ENCODE measurements at places on chromosomes 5 and 9. TPM values are rescaled to one million over a fixed set of nuclear protein-coding genes. Genes with fewer than 3 reads are reported as not detected.

- no peak overlapping the region for H3K4me3 ChIP-seq
- H3K27ac ChIP-seq, result no peak overlapping the region
- no peaks in the 10 kb centered on the region for H3K36me3 ChIP-seq
- H3K27me3 ChIP-seq, result no peaks in the 10 kb centered on the region
- DNase-seq, result no peak
- H3K4me1 ChIP-seq, result peaks cover 15% of the 10 kb centered on the region
Measured at GRCh38 chr5:74384851-74385250, 255.7 kb downstream of the ENC1 start.

- H3K4me1 ChIP-seq, result no peaks in the 10 kb centered on the region
- H3K36me3 ChIP-seq, result no peaks in the 10 kb centered on the region
- DNase-seq, result no peak
- H3K4me3 ChIP-seq, result no peak overlapping the region
Measured at GRCh38 chr9:112326194-112326593, 7.2 kb downstream of the PTBP3 start.

GRCh38 chr9:95766906-95767305, 108.6 kb upstream of the ERCC6L2 start:
- no peaks in the 10 kb centered on the region for H3K27me3 ChIP-seq
- peaks cover 4% of the 10 kb centered on the region for H3K4me1 ChIP-seq
- H3K27ac ChIP-seq, result no peak overlapping the region
- no peaks in the 10 kb centered on the region for H3K36me3 ChIP-seq

- no peak for DNase-seq
- no peaks in the 10 kb centered on the region for H3K36me3 ChIP-seq
- no peaks in the 10 kb centered on the region for H3K4me1 ChIP-seq
Measured at GRCh38 chr9:127458921-127459320, 7.6 kb downstream of the LRSAM1 start.

- no peak overlapping the region for H3K4me3 ChIP-seq
- DNase-seq, result peak; percentile 21
- H3K4me1 ChIP-seq, result no peaks in the 10 kb centered on the region
- H3K27me3 ChIP-seq, result no peaks in the 10 kb centered on the region
- no peaks in the 10 kb centered on the region for H3K36me3 ChIP-seq
Measured at GRCh38 chr5:100647461-100648230, 112.5 kb downstream of the FAM174A start.

- H3K4me1 ChIP-seq, result peaks cover 9% of the 10 kb centered on the region
- H3K27ac ChIP-seq, result no peak overlapping the region
- no peak for DNase-seq
- peaks cover 46% of the 10 kb centered on the region for H3K27me3 ChIP-seq
- H3K4me3 ChIP-seq, result no peak overlapping the region
- H3K36me3 ChIP-seq, result no peaks in the 10 kb centered on the region
Measured at GRCh38 chr5:135538261-135538660, 2.5 kb upstream of the NEUROG1 start.

GRCh38 chr5:138605254-138605972, 30.2 kb upstream of the HSPA9 start:
- no peak overlapping the region for H3K4me3 ChIP-seq
- no peaks in the 10 kb centered on the region for H3K27me3 ChIP-seq
- DNase-seq, result no peak
- H3K36me3 ChIP-seq, result no peaks in the 10 kb centered on the region

- H3K27ac ChIP-seq, result no peak overlapping the region
- H3K4me3 ChIP-seq, result no peak overlapping the region
- DNase-seq, result no peak
- H3K36me3 ChIP-seq, result no peaks in the 10 kb centered on the region
- no peaks in the 10 kb centered on the region for H3K4me1 ChIP-seq
- peaks cover 6% of the 10 kb centered on the region for H3K27me3 ChIP-seq
Measured at GRCh38 chr5:1363160-1363559, 18.3 kb upstream of the CLPTM1L start.

- no peaks in the 10 kb centered on the region for H3K4me1 ChIP-seq
- H3K27me3 ChIP-seq, result no peaks in the 10 kb centered on the region
- H3K36me3 ChIP-seq, result no peaks in the 10 kb centered on the region
- no peak overlapping the region for H3K27ac ChIP-seq
- no peak for DNase-seq
Measured at GRCh38 chr9:38428062-38428461, 3.8 kb upstream of the IGFBPL1 start.

- no peaks in the 10 kb centered on the region for H3K36me3 ChIP-seq
- no peaks in the 10 kb centered on the region for H3K4me1 ChIP-seq
- no peaks in the 10 kb centered on the region for H3K27me3 ChIP-seq
- no peak overlapping the region for H3K4me3 ChIP-seq
- DNase-seq, result no peak
Measured at GRCh38 chr5:170301981-170302652, 4.5 kb upstream of the LCP2 start.

The NR4A3 gene
- 5.5 TPM for total RNA-seq

The ARL14EPL gene
- not detected for total RNA-seq

GRCh38 chr5:89493414-89493813, 610.4 kb upstream of the MEF2C start:
- H3K4me3 ChIP-seq, result no peak overlapping the region
- H3K36me3 ChIP-seq, result no peaks in the 10 kb centered on the region
- no peaks in the 10 kb centered on the region for H3K27me3 ChIP-seq

The MAMDC2 gene
- total RNA-seq, result 161 TPM

DNA sequence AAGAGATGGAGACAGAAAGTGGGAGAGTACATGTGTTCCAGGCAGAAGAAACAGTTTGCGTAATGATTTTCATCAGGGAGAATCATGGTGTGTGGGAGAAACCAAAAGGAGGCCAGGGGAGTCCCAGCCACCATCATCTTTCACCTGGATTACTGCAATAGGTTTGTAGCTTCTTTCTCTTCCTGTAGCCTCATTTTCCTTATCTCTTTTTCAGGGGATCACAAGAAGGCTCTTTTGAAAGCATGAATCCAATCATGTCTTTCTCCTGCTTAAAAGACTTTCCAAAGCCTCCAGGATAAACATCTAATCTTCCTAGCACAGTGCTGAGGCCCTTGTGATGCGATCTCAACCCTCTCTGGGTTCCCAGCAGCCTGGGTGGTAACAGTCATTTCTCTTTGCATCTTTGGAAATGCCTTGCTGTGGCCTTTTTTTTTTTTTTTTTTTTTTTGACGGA, 10.3 kb upstream of the GPBP1 start:
- DNase-seq, result no peak
- H3K27ac ChIP-seq, result no peak overlapping the region
- no peak overlapping the region for H3K4me3 ChIP-seq

The OTP gene
- not detected for total RNA-seq

DNA sequence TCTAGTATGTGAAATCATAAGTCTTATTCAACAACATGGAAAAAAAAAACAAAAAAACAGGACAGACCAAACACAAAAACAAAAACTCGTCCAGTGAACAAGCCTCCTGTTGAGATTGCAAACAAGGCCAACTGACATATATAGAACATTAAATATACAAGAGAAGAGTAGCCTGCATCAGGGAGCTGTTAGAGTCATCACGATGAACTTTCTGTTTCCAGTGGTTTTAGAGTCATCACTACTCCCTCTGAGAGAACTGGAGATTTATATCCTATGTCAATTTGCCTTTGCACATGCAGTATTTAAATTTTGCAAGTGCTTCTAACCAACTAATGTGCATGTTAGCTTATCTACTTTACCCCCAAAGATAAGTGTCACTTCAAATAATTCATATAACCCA, 9.9 kb downstream of the SNCAIP start:
- no peak overlapping the region for H3K27ac ChIP-seq
- H3K4me3 ChIP-seq, result no peak overlapping the region
- no peak for DNase-seq
- H3K27me3 ChIP-seq, result no peaks in the 10 kb centered on the region

GRCh38 chr5:57988813-57989212, 471.1 kb downstream of the PLK2 start:
- no peak overlapping the region for H3K4me3 ChIP-seq
- no peaks in the 10 kb centered on the region for H3K27me3 ChIP-seq
- no peak overlapping the region for H3K27ac ChIP-seq
- no peaks in the 10 kb centered on the region for H3K36me3 ChIP-seq

DNA sequence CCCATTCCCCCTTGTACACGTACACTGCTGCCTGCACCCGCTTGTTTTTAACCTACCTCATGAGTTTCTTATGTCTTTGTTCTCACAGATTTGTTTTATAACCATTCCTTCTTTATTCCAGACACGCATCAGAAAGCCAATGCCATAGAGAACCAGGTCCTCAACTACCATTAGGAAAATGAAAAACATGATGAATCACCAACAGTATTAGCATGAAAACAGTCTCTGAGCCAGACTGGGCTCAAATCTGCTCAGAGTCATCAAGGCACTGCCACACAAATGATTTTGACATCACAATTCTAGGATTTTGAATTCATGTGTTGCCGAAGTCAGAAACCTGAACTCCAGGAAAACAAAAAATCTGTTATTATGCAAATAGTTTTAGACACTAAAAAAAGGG, 394.1 kb upstream of the GRIA1 start:
- no peaks in the 10 kb centered on the region for H3K27me3 ChIP-seq
- no peak for DNase-seq
- H3K36me3 ChIP-seq, result no peaks in the 10 kb centered on the region
- H3K4me3 ChIP-seq, result no peak overlapping the region

GRCh38 chr5:170151097-170151831, 45.6 kb downstream of the FOXI1 start:
- H3K4me3 ChIP-seq, result no peak overlapping the region
- no peaks in the 10 kb centered on the region for H3K36me3 ChIP-seq
- no peaks in the 10 kb centered on the region for H3K4me1 ChIP-seq
- no peak overlapping the region for H3K27ac ChIP-seq
- no peaks in the 10 kb centered on the region for H3K27me3 ChIP-seq

DNA sequence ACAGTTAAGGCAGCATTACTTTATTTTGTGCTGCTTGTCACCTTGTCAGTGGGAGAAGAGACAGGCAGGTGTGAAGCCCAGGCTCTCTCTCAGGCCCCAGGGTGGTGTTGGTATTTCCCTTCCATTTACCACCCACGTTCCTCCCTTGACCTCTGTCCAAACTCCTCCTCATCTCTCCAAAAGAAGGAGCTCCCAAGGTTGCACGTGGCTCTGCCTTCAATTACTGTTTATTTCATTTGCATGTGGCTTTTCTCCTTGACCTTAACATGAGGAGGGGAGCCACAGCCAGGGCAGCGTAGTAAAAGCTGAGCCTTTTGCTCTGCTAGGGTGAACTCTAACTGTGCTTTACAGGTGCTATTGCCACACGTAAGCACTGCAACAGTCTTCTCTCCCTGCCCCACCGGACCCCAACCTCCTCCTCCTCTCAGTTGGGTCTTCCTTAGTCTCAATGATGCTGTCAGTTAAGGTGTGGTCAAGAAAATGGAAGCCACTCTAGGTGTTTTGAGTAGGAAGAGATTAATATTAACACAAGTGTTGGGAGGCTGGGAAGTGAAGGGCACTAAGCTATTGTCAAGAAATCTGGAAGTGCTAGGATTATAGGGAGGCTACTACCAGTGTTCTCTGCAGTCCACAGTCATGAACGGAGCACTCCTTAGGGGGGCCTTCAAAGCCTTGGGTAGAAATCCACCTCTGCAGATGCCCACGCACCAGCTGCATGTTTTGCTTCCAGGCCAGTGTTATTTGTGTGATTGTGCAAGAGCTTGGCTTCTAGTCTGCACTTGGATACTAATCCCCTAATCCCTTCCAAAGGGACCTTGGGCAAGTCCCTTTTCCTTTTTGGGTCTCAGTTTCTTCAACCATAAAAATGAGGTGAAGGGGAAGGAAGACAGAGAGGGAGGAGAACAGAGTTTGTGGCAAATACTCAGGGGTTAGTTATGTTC, 3.9 kb upstream of the ALDH1B1 start:
- no peaks in the 10 kb centered on the region for H3K27me3 ChIP-seq
- H3K27ac ChIP-seq, result peak overlapping the region; percentile 90
- H3K4me3 ChIP-seq, result no peak overlapping the region
- peak; percentile 58 for DNase-seq

- no peaks in the 10 kb centered on the region for H3K4me1 ChIP-seq
- H3K36me3 ChIP-seq, result no peaks in the 10 kb centered on the region
- no peak for DNase-seq
- no peak overlapping the region for H3K27ac ChIP-seq
- H3K27me3 ChIP-seq, result no peaks in the 10 kb centered on the region
Measured at GRCh38 chr9:94772144-94772543, 45.6 kb downstream of the AOPEP start.

GRCh38 chr9:135678236-135679017, 15.3 kb downstream of the LCN9 start:
- H3K4me1 ChIP-seq, result no peaks in the 10 kb centered on the region
- no peak overlapping the region for H3K27ac ChIP-seq
- H3K4me3 ChIP-seq, result no peak overlapping the region
- H3K36me3 ChIP-seq, result no peaks in the 10 kb centered on the region
- H3K27me3 ChIP-seq, result no peaks in the 10 kb centered on the region

DNA sequence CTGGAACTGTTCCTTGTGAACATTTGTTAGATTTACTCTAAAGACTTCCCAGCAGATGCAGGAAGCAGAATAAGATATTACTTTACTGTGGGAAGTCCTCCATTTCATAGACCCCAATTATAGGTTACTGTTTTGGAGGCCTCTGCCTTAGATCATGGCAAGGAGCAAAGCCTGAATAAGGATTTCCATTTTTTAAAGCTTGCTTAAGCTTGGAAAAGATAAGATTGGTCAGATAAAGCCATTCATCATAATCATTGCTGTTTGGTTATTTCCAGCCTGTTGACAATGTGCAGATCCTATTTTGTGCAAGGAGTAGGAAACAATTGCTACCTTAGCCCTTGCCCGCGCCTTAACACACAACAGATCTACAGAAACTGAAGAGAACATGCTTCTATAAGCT, 129.5 kb upstream of the ITGA1 start:
- no peaks in the 10 kb centered on the region for H3K4me1 ChIP-seq
- H3K4me3 ChIP-seq, result no peak overlapping the region
- no peaks in the 10 kb centered on the region for H3K36me3 ChIP-seq
- no peak for DNase-seq
- no peaks in the 10 kb centered on the region for H3K27me3 ChIP-seq

The C5orf63 gene
- 4.8 TPM for total RNA-seq

GRCh38 chr5:93404246-93404645, 176.8 kb downstream of the NR2F1-AS1 start:
- no peaks in the 10 kb centered on the region for H3K36me3 ChIP-seq
- no peaks in the 10 kb centered on the region for H3K27me3 ChIP-seq
- DNase-seq, result no peak
- H3K4me3 ChIP-seq, result no peak overlapping the region
- no peak overlapping the region for H3K27ac ChIP-seq

The PANK3 gene
- 40.6 TPM for total RNA-seq

GRCh38 chr5:93255796-93256195, 325.2 kb downstream of the NR2F1-AS1 start:
- H3K4me3 ChIP-seq, result no peak overlapping the region
- no peaks in the 10 kb centered on the region for H3K27me3 ChIP-seq
- H3K27ac ChIP-seq, result no peak overlapping the region

DNA sequence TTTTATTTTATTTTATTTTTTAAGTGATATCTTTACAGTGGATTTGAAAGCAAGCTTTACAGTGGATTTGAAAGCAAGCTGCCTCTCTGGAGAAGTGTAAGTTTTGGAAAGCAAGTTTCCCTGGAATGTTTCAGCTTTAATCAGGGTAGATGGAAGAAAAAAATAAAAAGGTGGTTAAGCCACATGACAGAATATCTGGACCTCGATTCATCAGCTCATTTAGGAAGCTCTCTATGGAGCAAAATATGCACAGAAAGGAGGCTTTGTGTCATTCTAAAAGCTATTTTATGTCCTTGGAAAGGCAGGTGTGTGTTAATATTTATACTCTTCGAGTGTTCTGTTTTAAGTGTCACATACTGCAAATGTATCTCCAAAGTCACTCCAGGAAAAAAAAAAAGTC, 409.2 kb upstream of the KLF4 start:
- H3K4me1 ChIP-seq, result no peaks in the 10 kb centered on the region
- H3K27me3 ChIP-seq, result no peaks in the 10 kb centered on the region
- H3K4me3 ChIP-seq, result no peak overlapping the region
- no peaks in the 10 kb centered on the region for H3K36me3 ChIP-seq
- DNase-seq, result no peak

- no peaks in the 10 kb centered on the region for H3K4me1 ChIP-seq
- no peaks in the 10 kb centered on the region for H3K36me3 ChIP-seq
- DNase-seq, result peak; percentile 99
Measured at GRCh38 chr9:107637421-107638420, 148.2 kb upstream of the KLF4 start.

The CXCL14 gene
- total RNA-seq, result 4.4 TPM
